NCI-H1930 (cell line): ENCODE measurements at places on chromosomes 12 and 14.

GRCh38 chr14:70002589-70003346, 123.6 kb downstream of the SMOC1 start:
- DNase-seq = no peak

DNA sequence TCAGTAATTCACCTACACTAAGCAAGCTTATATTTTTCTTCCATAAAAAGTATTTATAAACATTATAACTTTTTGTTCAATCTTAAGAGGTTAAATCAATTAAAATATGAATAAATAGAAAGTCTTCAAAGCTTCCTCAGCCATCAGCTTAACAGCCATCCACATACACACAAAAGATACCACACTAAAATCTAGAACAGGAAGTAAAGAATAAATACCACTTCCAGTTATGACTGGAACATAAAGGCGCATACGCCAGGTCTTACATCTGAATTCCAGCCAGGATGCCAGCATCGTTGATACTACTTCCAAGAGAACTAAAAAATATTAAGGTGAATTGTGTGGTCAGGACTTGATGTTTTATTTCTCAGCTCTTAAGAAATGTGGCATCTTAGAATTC, 17.0 kb downstream of the SIX1 start:
- no peak for DNase-seq

DNA sequence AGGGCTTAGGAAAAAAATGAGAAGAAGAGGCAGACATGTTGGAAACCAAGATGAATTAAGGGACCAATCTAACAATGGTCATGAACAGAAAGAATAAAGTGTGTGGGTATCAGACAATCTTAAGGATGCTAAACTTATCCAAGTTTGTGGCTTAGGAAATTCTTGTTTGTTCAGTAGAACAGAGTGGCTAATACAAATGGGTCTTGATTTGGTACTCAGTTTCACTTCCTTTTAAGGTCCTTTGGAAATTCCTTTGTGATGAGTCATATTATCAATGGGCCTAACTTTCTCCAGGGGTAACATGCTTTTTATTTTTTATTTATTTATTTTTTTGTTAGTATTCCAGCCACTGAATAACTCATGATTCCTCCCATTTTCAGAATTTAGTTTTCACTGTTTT, 1154.7 kb upstream of the FLRT2 start:
- DNase-seq = no peak

DNA sequence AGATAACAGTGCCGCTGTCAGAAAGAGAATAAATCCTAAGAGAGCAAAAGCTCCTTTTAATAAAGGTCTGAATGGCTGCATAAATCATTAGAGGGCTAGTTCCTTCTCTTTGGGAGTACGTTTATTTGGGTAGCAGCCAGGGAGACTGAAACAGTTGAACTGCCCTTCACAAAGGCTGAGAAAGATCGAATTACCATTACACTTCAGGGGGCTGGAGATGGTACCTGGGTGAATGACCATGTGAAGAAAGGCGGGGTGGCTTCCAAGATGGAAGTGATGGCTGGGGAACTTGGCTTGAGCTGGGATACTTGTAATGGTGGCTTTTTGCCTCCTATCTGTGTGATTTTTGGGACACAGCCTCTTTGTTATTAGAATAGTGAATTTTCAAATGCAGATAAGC, 1.7 kb upstream of the FGD4 start:
- DNase-seq = no peak

DNA sequence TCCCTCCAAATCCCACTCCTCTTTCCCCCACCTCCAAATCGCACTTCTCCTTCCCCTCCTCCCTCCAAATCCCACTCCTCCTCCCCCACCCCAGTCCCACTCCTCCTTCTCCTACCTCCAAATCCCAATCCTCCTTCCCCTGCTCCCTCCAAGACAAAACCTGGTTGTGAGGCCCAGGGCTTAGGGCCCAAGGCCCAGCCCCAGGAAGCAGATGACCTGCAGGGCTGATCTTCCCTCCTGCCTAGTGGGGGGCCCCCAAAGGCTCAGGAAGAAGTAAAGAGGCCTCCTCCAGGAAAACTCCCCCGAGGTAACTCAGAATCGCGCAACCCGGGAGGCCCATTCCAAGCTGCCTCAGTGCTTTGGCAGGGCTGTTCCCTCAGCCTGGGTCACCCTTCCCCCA, 34.4 kb downstream of the NCOR2 start:
- DNase-seq = no peak

DNA sequence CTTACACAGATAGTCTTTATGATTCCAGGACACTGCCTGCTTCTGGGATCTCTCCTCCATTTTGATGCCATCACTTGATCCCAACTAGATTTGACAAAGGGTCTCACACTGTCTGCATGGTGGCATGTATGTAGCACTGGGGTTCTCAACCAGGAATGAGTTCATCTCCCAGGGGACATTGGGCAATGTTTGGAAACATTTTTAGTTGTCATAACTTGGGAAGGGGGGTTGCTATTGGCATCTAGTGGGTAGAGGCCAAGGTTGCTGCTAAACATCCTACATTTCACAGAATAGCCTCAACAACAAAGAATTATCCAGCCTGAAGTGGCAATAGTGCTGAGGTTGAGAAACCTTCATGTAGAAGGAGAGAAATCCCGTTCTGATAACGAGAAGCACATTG, 376.2 kb downstream of the DPF3 start:
- DNase-seq = no peak

DNA sequence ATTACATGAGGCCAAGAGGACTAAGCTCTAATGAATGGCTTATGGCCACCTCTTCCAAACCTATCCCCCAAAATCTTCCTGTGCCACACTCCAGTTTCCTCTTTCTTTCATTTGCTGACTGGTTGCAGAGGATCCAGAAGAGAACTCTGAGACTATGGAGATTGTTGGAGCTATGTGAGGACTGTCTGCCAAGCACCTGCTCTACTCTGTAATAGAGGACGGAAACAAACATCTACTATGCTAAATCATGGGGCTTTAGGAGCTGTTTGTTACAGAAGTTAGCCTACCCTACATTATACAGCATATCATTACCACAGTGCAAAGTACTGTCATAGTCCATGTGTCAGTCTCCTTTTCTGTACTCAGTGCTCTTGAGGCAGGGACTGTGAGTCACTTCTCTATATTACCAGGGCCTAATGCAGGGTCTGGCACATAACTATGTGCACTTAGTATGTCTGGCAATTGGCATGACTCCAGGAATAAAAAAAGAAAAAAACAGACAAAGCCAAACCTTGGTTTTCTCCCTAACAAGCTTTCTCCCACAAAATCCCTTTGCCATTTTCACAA, 95.1 kb downstream of the RPAP3 start:
- no peak for DNase-seq

DNA sequence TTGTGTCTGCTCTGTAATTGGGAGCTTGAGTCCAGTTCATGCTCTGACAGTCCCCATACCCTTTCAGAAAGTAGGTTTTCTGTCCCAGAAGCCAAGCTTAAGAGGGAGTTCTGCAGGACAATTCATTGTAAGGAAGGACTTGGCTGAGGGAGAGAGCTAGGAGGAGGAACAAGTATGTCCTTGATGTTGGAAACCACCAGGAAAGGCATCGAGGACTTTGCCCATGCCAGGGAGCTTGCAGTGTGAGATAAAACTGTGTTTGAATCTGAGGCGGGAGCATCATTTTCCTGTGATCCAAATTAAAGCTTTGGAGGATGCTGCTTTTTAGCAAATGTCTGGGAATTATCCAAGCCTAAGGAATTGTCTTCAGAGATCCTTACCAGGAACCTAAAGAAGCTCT, 175.3 kb downstream of the EMP1 start:
- DNase-seq = no peak

DNA sequence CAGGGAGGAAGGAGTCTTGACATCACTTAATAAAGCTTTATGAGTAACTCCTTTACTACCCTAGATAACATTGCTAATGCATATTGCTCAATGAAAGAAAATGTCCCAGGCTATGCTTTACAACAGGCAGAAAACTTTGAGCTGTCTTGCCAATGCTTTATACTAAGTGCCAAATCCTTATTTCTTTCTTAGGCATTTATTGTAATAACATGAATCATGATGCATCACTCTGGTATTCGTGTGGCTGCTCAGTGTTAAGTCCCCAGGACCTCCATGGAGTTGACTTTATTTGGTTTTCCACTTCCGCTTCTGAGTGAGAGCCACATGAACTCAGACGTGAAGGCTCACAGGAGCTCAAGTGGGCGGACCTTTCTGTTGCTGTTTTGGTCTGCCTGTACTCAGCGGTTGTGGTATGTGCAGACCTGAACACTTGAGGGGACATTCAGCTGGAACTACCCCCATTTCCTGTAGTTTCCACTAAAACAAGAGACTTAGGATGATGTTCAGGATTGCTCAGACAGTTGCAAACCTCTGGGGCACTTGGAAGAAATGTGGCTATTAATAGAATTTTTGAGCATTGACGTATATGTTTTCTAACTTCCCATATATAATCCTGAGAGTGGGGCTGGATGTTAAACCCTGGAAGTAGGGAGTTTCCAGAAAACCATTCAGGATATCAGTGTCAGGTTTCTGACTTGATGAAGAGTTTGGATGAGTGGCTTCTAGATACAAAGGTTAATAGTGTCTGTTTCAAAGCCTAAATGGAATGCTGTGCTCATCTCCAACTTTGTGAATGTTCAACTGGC, 258.6 kb downstream of the MSRB3 start:
- no peak for DNase-seq

GRCh38 chr12:95740751-95741150, 49.8 kb downstream of the NTN4 start:
- DNase-seq = no peak

- no peak for DNase-seq
These were observed 183.3 kb downstream of the RBM19 start for GRCh38 chr12:113782873-113783272.

- DNase-seq = no peak
These were observed 127.7 kb downstream of the ZFP36L1 start for GRCh38 chr14:68665131-68665530.

GRCh38 chr12:88448337-88448915, 131.8 kb downstream of the KITLG start:
- DNase-seq = peak; percentile 59
